ENCODE measurements at places on chromosomes 12 and 14. TPM values are rescaled to one million over a fixed set of nuclear protein-coding genes. Genes with fewer than 3 reads are reported as not detected.

DNA sequence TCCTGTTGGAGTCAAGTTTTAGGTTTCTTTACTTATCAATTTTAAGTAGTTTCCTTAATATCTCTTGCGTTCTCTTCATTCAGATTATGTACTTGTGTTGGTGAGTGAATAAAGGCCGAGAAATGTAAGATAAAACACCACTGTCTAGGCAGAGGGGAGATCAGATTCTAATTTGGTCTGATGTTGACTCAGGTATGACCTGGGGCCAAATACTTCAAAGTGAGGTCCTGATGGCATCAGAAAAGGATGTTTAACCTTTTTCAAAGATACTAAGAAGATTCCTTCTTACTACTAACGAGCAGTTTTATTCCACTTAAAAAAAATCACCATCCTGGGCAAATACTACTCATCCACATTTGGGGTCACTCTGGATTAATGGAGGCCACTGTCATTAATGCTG, 26.9 kb downstream of the APPL2 start:
- H3K27ac ChIP-seq: no peak overlapping the region
- no peaks in the 10 kb centered on the region for H3K27me3 ChIP-seq
- no peak for DNase-seq
- no peaks in the 10 kb centered on the region for H3K4me1 ChIP-seq
- H3K36me3 ChIP-seq: peaks cover 66% of the 10 kb centered on the region

- no peaks in the 10 kb centered on the region for H3K4me1 ChIP-seq
- H3K27ac ChIP-seq: no peak overlapping the region
- no peak for DNase-seq
Observed at GRCh38 chr12:128381541-128381940, 114.6 kb downstream of the TMEM132C start.

DNA sequence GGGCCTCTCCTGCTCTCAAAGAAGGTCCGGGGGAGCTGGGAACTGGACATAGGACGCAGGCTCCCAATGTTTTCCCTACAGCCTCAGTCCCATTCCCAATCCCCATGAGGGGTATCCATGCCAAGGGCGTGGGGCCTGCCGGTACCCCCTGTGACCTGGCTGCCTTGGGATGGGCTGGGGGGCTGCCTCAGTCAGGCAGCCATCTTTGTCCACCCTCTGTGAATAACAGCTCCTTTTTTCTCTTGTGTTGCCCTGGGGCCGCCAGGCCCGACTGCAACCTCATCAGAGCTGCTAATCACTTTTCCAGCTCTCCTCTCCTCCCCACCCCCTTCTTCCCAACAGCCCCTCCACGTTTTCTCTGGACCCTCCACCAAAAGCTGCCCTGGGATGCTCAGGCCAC, 11.2 kb downstream of the FIGNL2 start:
- H3K4me1 ChIP-seq: peaks cover 14% of the 10 kb centered on the region
- no peak overlapping the region for H3K4me3 ChIP-seq
- peaks cover 24% of the 10 kb centered on the region for H3K27me3 ChIP-seq
- H3K27ac ChIP-seq: no peak overlapping the region

DNA sequence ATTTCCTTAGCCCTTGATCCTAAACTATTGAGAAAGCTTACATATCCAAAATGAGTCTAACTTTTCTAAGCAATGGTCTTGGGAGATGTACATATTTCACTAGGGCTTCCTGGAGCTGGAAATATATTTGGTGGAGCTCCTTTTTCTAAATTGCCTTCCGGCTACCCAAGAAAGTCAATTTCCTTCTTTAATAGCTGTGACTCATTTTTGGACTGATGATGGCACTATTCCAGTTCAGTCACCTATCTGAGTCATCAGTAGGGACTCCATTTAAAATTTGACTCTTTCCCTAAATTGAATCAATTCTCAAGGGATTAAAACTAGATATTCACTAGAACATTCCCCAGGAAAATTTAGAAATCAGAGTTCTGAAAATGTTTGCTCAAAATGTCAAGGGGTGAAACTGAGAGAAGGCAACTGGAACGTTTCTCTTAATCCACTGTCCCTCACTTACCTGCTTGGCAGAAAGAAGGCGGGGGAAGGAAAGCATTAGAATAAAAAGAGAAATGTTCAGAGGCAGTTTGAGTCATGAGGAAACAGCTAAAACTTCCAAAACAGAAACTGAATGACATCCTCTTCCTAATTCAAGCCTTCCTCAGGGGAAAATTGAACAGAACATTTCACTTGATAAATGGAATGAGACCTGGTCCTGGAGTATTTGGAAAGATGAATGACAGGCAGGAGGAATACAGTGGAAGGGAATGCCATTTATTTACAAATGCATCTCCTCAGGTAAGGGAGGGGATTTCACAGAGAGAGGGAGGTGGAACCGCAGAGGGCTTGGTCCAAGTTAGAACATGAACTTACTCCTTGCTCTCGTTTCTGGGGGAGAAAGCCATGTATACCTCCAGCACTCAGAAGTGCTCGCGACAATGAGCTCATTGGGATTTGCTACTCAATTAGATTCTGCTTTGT, 91.2 kb downstream of the RGS6 start:
- H3K27ac ChIP-seq: no peak overlapping the region
- H3K4me1 ChIP-seq: no peaks in the 10 kb centered on the region
- no peak overlapping the region for H3K4me3 ChIP-seq

DNA sequence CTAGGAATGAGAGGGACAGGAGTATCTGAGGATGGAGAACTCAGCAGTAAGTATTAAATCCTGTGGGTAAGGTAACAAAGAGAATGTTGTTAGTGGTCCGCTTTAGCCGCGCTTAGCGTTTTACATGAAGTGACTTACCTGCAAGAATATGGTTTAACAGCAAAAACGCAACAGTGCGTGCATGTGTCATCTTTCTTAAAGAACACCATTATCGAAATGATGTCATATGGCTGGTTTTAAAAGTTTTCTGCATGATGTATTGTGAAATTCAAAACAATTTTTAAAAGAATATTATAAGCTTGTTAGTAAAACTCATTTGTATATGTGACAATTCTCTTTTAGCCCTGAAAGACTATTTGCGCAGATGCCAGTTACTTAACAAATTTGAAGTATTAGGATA, 1.7 kb downstream of the LEMD3 start:
- no peak overlapping the region for H3K27ac ChIP-seq
- peak overlapping the region; percentile 74 for H3K4me3 ChIP-seq
- peaks cover 4% of the 10 kb centered on the region for H3K36me3 ChIP-seq

DNA sequence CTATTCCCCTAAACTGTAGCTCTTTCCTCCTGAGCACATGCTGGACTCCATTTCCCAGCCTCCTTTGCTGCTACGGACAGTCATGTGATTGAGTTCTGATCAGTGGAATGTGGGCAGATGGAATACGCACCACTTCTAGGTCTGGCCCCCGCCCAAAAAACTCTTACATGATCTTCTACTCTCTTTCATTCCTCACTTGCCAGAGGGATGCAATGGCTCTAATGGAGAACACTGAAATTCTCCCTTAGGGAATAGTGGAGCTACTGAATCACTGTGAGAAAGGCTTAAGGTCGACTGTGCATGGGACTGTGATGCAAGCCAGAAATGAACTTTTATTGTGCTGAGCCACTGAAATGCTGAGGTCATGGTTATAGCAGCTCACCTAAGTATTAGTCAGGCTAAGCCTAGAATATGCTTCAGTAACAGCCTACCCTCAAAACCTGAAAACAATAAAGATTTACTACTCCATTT, 13.0 kb upstream of the TMED2 start:
- no peaks in the 10 kb centered on the region for H3K4me1 ChIP-seq
- no peak for DNase-seq
- no peaks in the 10 kb centered on the region for H3K27me3 ChIP-seq
- no peak overlapping the region for H3K4me3 ChIP-seq
- no peak overlapping the region for H3K27ac ChIP-seq

DNA sequence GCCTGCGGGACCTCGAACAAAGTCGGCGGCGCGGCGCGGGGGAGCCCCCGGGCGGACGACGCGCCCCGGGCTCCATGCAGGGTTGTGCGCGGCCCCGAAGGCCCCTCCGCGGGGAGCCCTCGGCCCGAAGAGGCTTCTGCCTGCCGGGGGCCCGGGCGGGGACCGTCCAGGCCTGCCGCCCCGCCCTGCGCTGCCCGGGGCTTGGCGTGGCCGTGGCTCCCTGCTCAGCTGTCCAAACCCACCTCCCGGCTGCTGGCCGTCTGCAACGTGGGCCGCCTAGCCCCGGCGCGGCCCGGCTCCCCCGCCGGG, 670 bp downstream of the DYRK2 start:
- no peaks in the 10 kb centered on the region for H3K27me3 ChIP-seq
- H3K4me3 ChIP-seq: peak overlapping the region; percentile 72
- H3K36me3 ChIP-seq: peaks cover 22% of the 10 kb centered on the region
- H3K27ac ChIP-seq: no peak overlapping the region

GRCh38 chr12:56633468-56634241, 3.5 kb upstream of the BAZ2A start:
- peak overlapping the region; percentile 84 for H3K27ac ChIP-seq
- peak overlapping the region; percentile 76 for H3K4me3 ChIP-seq

DNA sequence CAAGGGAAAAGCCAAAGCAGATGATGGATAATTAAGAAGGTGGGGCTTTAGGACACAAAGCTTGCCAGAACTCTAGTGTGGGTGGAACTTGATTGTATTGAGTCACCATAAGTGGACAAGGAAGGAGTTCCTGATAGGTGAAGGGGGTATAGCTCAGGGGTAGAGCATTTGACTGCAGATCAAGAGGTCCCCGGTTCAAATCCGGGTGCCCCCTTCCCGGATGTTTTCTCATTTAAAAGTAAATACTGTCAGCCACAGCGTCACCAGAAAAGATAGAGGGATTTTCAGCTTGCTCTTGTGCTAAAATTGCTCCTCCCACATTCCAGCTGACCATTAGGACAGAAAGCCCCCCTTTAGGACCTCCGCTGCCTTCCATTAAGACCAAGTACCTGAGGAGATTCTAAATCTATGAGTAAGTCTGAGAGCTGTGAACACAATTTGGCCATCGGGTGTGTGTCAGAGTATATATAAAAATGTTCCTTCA, 36.6 kb downstream of the DCAF4 start:
- H3K4me1 ChIP-seq: no peaks in the 10 kb centered on the region
- no peaks in the 10 kb centered on the region for H3K27me3 ChIP-seq
- DNase-seq: no peak
- H3K36me3 ChIP-seq: peaks cover 24% of the 10 kb centered on the region
- no peak overlapping the region for H3K27ac ChIP-seq

- no peaks in the 10 kb centered on the region for H3K36me3 ChIP-seq
- no peak overlapping the region for H3K27ac ChIP-seq
- H3K4me3 ChIP-seq: no peak overlapping the region
- DNase-seq: no peak
- H3K4me1 ChIP-seq: no peaks in the 10 kb centered on the region
Observed at GRCh38 chr12:89261982-89262381, 90.3 kb downstream of the DUSP6 start.

- H3K4me1 ChIP-seq: no peaks in the 10 kb centered on the region
- no peak overlapping the region for H3K4me3 ChIP-seq
- H3K36me3 ChIP-seq: peaks cover 95% of the 10 kb centered on the region
Observed at GRCh38 chr14:73105050-73105449, 31.3 kb upstream of the PSEN1 start.

DNA sequence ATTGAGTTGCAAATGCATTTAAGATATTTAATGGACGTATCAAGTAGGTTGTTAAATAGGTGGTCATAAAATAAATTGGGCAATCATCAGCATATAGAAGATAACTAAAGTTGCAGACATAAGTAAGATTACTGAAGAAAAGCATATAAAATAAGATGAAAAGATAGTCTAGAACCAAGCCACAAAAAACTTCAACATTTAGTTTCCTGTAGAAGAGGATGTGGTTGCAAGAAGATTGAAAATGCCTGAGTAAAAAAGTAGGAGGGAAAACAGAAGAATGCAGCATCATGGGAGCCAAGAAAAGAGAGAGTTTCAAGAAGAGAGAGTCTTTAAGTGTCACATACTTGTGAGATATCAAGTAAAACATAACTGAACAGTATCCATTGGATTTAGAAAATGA, 17.6 kb upstream of the SLC16A7 start:
- no peaks in the 10 kb centered on the region for H3K27me3 ChIP-seq
- no peak overlapping the region for H3K27ac ChIP-seq
- no peaks in the 10 kb centered on the region for H3K36me3 ChIP-seq
- H3K4me1 ChIP-seq: peaks cover 13% of the 10 kb centered on the region
- H3K4me3 ChIP-seq: no peak overlapping the region
- DNase-seq: no peak

DNA sequence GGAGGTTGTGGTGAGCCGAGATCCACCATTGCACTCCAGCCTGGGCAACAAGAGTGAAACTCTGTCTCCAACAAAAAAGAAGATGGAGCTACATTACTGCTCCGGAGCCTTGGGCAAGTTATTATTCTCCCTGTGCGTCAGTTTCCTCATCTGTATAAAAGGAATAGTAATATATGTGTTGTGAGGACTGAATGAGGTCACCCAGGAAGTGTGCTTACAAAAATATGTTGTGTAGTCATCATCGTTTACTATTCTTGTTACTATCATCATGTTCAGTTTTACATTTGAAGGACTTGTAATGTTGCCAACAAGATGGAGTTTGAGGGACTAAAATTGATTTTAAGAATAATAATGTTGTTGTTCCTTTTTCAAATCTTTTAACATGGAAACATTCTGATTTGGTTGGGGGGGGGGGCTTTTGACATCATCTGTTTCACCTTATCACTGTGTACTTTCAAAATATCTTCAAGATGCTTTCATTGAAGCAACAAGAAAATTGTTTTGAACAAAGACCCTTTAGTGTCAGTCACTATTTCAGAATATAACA, 156.8 kb downstream of the PDE3A start:
- no peak for DNase-seq
- H3K27me3 ChIP-seq: no peaks in the 10 kb centered on the region
- H3K4me1 ChIP-seq: no peaks in the 10 kb centered on the region
- no peaks in the 10 kb centered on the region for H3K36me3 ChIP-seq
- no peak overlapping the region for H3K4me3 ChIP-seq

GRCh38 chr14:23183158-23183470, 346 bp downstream of the SLC7A8 start:
- peak overlapping the region; percentile 50 for H3K4me3 ChIP-seq
- H3K27me3 ChIP-seq: peaks cover 18% of the 10 kb centered on the region
- no peaks in the 10 kb centered on the region for H3K36me3 ChIP-seq
- H3K4me1 ChIP-seq: peaks cover 21% of the 10 kb centered on the region
- DNase-seq: no peak
- no peak overlapping the region for H3K27ac ChIP-seq

- peak; percentile 49 for DNase-seq
- H3K27ac ChIP-seq: no peak overlapping the region
- peaks cover 6% of the 10 kb centered on the region for H3K4me1 ChIP-seq
- H3K4me3 ChIP-seq: no peak overlapping the region
- no peaks in the 10 kb centered on the region for H3K36me3 ChIP-seq
Observed at GRCh38 chr12:3275171-3276041, 198.2 kb downstream of the TSPAN9 start.

- H3K4me1 ChIP-seq: no peaks in the 10 kb centered on the region
- H3K27ac ChIP-seq: no peak overlapping the region
- no peak overlapping the region for H3K4me3 ChIP-seq
- H3K27me3 ChIP-seq: no peaks in the 10 kb centered on the region
Observed at GRCh38 chr12:40343124-40343523, 118.3 kb downstream of the LRRK2 start.

- no peak overlapping the region for H3K27ac ChIP-seq
- no peaks in the 10 kb centered on the region for H3K4me1 ChIP-seq
- H3K4me3 ChIP-seq: no peak overlapping the region
- H3K36me3 ChIP-seq: no peaks in the 10 kb centered on the region
- H3K27me3 ChIP-seq: no peaks in the 10 kb centered on the region
Observed at GRCh38 chr12:125382926-125383325, 317.7 kb downstream of the AACS start.

GRCh38 chr12:46105735-46106134, 115.4 kb upstream of the SCAF11 start:
- no peaks in the 10 kb centered on the region for H3K27me3 ChIP-seq
- DNase-seq: no peak
- no peak overlapping the region for H3K27ac ChIP-seq
- no peak overlapping the region for H3K4me3 ChIP-seq
- no peaks in the 10 kb centered on the region for H3K36me3 ChIP-seq

The TRPV4 gene
- not detected for total RNA-seq

The CLEC1B gene
- total RNA-seq: not detected

The SERPINA4 gene
- not detected for total RNA-seq

The GPRC5D gene
- not detected for total RNA-seq

The TEX22 gene
- 1.3 TPM for total RNA-seq

All from CD4-positive, alpha-beta T cell (primary cell).